ENCODE measurements at places on chromosomes 1 and 21.
A peak's percentile ranks its signal among the peaks of the same experiment; 100 is the strongest.

DNA sequence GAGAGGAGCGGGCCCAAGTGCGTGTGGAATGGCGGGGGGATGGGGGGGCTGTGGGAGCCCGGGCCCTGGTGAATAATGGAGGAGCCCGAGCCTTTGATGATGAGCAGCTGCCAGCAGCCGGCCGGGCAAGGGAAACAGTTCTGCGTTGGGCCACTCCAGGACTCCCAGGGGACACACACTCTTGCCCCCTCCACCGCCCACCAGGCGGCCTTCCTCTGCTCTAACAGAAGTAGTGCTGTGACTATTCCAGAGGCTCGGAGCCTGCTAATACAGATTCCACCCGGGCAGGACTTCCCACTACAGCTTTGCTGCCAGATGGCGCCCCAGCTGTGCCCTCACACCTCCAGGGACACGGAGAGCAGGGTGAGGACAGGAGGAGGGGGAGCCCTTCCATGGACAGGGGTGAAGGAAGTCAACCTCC, 48.2 kb upstream of the LRP8 start:
- DNase-seq: no peak

DNA sequence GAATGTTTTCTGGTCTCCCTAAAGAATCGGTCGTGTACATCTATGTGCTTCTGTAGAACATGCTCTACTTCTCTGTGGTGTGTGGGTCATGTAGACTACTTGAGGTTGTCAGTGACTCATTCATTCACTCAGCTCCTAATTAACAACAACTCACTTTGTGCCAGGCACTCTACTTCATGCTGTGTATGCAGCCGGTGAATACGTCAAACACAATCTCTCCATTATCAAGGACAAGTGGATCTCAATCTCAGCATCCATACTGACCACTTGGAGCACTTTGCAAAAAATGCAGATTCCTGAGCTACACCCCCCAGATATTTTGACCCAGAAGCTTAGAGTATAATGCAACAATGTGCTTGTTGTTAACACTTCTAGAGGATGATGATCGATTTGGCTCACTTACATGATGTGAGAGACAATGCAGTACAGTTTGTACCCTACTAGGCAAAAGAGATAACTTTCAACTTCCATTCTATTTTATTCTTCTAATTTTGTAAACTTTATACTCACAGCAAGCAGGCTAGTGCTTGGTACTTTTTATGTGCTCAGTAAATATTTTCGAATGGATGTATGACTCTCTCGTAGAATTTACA, 508.6 kb upstream of the ADAMTS5 start:
- DNase-seq: no peak

DNA sequence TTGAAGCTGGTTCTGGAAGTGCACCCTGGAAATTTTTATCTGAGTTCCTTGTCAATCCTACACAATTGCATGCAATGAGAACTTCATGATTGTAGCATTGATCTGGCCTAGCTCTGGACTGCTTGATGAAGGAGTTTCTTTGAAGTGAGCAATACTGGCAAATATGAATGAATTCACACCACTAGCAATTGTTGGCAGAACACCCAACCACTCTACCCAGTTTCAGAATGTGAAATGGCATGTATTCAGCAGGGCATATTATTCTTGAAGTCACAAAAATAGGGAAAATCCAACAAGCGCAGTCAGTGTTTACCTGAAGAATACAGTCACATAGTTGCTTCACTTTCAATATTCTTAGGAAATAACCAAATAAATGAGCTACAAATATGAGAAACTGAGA, 57.3 kb downstream of the RGS5 start:
- DNase-seq: no peak

DNA sequence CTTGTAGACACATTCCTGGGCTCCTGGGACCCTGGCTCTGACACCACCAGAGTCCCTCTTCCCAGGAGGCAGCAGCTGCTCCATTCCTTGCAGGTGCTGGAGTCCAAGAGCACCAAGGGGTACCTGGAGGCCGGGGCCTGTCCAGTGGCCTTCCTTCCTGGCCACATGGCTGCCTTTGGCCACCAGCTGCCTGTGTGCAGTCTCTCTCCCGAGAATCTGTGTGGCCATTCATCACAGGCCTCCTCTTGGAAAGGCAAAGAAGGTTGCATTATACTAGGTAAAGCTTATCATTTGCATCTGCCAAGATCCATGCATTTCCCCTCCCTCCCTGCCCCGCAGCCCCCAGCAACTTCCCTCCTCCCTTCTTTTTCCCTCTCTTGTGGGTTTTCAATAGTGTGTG, 48.9 kb upstream of the OLIG2 start:
- no peak for DNase-seq

DNA sequence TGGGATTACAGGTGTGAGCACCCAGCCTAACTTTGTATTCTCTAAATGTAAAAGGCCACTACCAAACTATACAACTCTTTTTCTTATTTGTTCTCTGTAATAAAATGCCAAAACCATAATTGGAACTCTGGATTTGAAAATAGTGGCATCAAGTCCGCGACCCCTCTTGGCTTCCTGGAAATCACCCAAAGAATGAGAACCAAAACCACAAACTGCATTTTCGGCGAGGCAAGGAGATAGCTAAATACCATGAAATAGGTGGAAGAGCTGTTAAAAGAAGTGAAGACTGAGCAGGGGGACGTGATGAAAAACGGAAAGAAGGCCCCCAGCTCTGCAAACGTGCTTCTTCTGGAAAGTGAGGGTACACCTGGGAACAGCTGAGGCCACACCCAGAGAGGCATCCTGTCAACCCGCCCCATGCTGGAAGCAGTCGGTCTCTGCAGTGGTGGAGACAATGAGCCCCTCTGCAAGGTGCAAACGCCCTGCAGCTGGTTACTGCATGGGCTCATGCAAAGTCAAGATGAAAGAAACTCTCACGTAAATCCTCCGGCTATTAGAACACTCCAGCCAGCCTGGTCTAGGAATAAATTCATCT, 22.5 kb downstream of the VPS26C start:
- DNase-seq: no peak

DNA sequence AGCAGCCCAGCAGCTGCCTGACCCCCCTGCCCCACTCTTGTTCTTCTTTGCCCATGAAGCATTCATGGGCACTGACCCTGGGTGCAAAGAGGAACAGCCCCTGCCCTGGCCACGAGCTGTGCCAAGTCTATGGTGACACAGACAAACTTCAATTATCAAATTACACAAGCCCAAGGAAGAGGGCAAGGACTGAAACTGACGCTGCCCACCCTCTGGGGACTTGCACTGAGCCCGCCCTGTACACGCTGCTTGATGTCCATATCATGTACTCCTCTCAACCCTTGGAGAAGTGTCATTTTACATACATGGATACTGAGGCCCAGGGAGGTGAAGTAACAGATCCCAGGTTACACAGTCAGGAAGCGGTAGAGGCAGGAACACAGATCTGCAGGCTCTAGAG, 32.1 kb downstream of the NKAIN1 start:
- no peak for DNase-seq

GRCh38 chr1:50181027-50181663, 72.4 kb downstream of the ELAVL4 start:
- no peak for DNase-seq

- DNase-seq: no peak
These were observed 142.5 kb downstream of the PRDM2 start for GRCh38 chr1:13842497-13842896.

DNA sequence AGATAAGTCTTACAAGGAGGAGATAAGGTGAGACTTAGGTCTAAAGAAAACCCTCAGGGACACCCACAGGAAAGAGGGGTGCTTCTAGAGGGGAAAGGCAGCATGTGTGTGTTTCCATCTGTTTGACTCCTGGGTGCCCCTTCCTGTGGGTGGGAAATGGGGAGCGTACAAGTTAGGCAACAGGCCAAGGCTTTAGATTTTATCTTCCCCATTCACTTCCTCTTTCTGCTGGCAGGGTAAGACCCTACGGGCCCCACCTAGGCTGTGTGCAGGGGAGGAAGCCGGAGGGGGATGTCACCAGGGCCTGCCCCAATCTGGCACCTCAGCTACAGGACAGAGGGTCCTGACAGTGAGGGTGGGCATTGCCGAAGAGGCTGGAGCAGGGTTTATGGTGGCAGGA, 2.5 kb upstream of the OLIG1 start:
- peak; percentile 32 for DNase-seq

GRCh38 chr21:28338701-28339305, 653.9 kb downstream of the LTN1 start:
- no peak for DNase-seq

GRCh38 chr1:224264321-224264720, 65.7 kb downstream of the NVL start:
- no peak for DNase-seq

GRCh38 chr1:30685796-30686165, 37.6 kb downstream of the MATN1 start:
- DNase-seq: no peak

GRCh38 chr21:33480481-33481103, 818 bp upstream of the TMEM50B start:
- no peak for DNase-seq

DNA sequence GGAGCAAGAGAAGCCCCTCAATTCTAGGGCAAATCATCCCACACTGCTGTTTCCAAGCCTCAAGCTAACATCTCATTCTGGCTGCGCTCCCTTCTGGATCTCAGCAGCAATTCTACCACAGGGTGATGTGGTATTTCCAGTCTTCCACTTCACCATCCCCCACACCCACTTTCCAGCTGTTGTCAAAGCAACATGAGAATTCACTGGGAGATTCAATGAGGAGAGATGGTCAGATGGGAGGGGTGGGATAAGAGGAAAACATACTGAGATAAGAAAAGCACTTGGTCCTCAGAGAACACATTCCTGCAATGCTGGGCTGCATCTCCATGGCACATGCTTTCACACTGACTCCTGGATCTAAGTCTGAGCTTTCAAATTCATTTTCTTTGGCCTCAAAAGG, 47.3 kb upstream of the LRRC52 start:
- no peak for DNase-seq

DNA sequence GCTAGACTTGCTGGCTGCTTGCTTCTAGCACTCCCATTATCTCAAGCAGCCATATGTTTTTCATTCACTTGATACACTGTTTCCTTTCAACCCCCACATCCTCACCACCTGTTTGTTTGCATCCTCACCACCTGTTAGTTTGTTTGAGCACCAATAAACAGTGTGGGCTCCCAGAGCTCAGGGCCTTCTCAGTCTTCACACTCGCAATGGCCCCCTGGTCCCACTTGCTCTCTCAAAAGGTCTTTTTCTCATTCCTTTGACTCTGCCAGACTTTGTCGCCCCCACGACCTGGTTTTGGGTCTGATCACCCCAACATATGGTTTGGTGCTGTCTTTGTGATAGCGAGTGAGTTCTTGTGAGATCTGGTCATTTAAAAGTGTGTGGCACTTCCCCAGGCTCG, 6.2 kb upstream of the PADI4 start:
- DNase-seq: peak; percentile 17

- DNase-seq: no peak
These were observed 60.7 kb downstream of the MAN1C1 start for GRCh38 chr1:25677193-25677773.

- DNase-seq: peak; percentile 64
These were observed 648 bp downstream of the ATP1A1 start for GRCh38 chr1:116373431-116374352.

GRCh38 chr1:200590001-200590400, 30.6 kb downstream of the KIF14 start:
- no peak for DNase-seq

GRCh38 chr1:172404121-172404520, 16.4 kb upstream of the C1orf105 start:
- DNase-seq: no peak

DNA sequence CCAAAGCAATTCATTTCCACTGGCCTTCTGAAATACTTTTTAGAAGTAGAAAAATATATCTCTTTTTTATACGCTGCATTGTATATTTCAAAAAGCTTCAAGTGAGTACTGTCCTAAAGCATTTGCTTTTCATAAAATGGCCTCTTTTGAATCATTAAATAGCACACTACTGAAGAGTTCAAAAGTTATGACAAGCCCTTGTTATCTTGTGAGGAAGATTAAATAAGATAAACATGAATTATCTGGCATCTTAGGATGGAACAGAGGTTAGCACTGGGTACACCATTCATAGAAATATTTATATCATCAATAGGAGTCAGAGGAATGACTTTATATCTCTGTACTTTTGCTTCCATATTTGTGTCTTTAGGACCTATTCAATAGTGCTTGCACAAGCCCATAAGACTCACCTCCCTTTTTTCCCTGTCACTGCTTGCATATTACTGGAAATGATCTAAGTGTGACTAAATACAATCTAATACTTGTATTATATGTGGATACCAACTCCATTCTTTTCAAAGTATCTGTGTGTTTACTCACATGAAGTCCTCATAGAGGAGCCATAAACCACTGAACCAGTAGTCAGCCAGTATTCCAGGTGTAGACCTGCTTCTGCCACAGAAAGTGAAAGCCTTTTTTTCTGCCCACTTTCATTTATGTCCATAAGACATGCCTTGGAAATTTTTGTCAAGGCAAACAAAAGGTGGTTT, 274.2 kb upstream of the C1orf105 start:
- no peak for DNase-seq

- DNase-seq: no peak
These were observed 106.4 kb downstream of the ZC3H11B start for GRCh38 chr1:219506473-219506899.

DNA sequence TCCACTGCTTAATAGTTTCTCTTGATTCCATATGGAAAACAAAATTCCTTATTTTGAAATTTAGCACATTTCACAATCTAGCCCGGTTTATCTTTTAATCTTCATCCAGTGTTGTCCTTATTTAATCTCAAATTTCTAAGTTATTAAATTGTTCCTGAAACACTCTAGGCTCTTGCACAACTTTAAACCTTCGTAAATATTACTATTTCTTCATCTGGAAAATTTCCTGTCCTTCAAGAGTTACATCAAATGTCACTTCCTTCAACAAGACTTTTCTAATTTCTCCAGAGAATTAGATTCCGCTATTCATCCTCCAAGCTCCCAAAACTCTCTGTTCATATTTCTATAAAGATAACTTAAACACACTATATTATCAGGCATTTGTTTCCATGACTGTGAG, 6.5 kb downstream of the FMO5 start:
- no peak for DNase-seq

DNA sequence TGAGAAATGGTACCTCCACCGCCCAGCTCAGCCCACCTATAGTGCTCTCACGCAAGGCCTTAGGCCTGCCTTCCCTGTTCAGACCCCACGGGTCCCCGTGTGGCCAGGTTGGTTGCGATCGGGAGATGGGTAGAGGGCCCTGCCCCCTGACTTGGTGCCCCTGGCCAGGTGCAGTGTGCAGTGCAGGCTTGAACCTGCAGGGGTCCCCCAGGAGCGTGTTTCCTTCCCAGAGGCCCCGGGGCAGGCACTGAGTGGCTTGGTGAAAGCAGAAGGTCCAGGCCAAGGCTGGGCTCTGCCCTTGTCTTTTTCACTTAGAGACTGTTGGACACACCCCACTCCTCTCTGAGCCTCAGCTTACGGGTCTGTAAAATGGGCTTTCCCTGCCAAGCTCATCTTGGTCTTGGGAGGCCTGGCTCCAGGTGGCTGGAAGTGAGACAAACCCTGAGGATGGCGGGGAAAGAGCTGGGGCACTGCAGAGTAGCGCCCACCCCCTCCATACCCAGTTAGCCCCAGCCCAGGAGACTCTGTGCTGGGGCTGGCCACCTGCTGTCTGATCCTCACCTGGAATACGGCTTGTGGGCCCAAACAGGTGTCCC, 9.3 kb upstream of the HES5 start:
- peak; percentile 72 for DNase-seq

Measured in NAMALWA (cell line).